ENCODE measurements at places on chromosomes 5 and 9. TPM values are rescaled to one million over a fixed set of nuclear protein-coding genes. Genes with fewer than 3 reads are reported as not detected.

DNA sequence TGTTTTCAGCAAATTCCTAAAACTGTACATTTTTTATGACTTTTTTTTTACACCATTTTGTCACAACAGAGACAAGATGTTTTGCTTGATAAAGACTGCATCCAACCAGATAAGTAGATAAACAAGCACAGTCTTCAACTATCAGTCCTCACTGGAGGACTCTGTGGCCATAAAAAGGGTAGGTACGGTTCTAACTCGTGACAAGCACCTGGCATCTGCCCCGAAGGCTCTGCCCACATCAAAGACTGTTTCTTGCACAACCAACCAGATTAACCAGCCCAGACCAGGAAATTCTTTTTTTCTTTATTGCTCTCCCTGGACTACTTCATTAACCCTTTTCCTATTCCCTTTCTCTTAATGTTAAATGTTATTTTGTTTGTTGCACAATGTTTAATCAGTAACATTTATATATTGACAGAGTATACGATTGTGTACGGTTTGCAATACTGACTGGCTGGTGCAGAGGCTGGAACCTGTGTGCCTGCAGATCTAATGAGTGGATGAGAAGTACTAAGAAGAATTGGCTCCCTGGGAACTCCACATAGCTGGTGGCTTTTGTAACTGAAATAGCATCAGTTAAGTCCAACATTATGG lies 74.1 kb downstream of the SERINC5 start:
- DNase-seq: no peak

- no peak for DNase-seq
Observed at GRCh38 chr5:133412661-133413060, 199.7 kb downstream of the FSTL4 start.

GRCh38 chr5:50699737-50700136 lies 33.3 kb downstream of the PARP8 start:
- no peak for DNase-seq

PCDHA8 gene
- not detected for total RNA-seq

GRCh38 chr5:2888520-2889060 lies 137.1 kb upstream of the IRX2 start:
- no peak for DNase-seq

GRCh38 chr5:157845914-157846598 lies 12.9 kb downstream of the CLINT1 start:
- no peak for DNase-seq

Measured in sigmoid colon (tissue), 7 donors.